ENCODE measurements at places on chromosomes 1 and 21. TPM values are rescaled to one million over a fixed set of nuclear protein-coding genes. Genes with fewer than 3 reads are reported as not detected.

DNA sequence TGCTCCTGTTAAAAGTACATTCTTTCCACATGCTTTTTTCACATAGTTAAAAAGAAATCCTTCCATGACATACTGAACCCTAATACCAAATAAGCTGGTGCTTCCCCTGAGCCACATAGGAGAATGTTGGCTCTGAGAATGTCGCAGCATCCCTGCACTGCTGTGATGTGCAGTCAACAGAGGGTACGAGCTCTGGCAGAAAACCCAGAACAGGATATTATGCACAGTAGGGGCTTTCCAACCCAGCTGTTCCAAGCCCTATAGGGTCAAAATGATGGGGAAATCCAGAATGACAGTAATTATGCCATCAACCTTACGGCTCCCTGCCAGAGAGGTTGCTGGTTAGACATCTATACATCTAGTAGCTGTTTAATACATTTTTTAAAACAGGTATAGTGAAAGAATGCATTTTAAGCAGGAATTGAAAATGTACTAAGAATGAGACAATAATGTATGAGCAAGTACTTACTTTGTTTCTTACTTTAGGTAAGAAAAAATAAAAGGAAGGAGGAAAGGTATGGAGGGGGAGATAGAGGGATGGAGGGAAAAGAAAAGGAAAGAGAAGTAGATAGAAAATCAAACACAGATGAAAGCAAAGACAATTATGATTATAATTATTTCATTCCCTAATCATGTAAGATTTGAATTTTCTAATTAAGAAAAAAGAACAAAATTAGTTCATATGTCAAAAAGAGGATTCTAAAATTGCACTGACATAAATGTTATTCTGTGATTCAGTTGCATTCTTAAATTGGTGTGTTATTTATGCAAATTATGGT, 126.0 kb downstream of the NR5A2 start:
- DNase-seq: no peak

DNA sequence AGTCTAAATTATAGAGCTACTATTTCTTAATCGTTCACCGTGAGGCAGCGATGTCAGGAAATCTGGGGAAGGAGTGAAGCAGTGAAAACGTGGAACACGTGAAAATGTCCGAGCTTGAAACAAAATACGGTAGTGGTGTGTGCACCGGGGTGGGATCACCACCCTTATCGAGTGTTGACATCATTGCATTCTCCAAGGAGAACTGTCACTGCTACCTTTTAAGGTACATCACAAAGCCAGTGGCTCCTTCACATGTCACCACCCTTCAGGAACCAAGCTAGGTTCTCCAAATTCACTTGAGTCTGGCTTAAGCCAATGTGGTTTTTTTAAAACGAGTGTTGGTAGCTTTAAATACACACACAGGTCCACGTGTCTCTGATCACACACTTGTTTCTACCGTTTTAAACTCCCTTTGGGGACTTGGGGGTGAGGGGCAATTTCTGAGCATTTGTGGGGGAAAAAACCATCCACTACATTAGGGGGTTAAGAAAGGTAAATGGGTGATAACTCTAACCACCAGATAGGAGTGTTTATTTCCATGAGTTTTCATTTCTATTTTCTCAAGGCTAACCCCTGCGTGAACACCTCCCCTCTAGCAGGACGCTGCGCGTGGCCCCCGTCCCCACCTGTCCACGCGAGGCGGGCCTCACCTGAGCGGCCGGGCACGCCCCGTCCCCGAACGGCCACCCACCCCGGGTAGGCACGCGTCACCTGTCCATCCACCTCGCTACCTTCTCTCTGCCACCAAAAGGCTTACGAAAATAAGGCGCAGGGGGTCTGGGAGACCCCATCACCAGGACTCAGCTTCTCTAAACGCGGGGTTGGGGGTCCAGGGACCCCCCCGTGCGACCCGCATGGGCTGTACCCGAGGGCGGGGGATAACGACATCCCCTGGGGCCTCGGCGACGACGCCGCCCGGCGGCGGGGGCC, 978 bp downstream of the PRDM15 start:
- DNase-seq: peak; percentile 71

GRCh38 chr1:236913371-236914037, 90.7 kb downstream of the MT1HL1 start:
- DNase-seq: no peak

DNA sequence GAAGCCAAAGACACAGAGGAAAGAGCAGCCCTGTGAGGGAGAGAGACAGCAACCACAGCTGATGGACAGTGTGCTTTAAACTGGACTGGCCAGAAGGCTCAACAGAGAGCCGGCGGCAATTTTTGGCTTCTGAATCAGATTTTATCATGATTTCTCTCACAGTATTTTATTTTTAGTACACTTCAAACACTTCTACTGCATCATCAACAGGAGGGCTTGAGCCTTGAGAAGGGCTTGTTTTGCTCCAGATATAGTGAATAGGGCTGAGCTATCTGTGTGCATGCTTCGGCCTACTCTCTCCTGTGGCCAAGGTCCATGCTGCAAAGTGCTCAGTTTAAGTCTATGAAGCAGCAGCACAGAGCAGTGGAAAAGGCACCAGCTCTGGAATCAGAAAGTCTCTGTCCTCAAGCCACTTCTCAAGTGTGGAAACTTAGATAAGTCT, 33.3 kb downstream of the ADCY10 start:
- no peak for DNase-seq

- no peak for DNase-seq
Observed at GRCh38 chr1:1302951-1303509, 4.7 kb downstream of the ACAP3 start.

Gene SLAMF9
- not detected for polyA plus RNA-seq

Gene OR6N1
- not detected for polyA plus RNA-seq
